ENCODE measurements at places on chromosomes 2 and 18. TPM values are rescaled to one million over a fixed set of nuclear protein-coding genes. Genes with fewer than 3 reads are reported as not detected.

GRCh38 chr2:23350041-23350791 is 34.8 kb upstream of the KLHL29 start:
- peak; percentile 8 for DNase-seq

GRCh38 chr18:9960258-9960904 is 46.6 kb downstream of the VAPA start:
- DNase-seq: no peak

Gene CDH2
- 36.5 TPM for total RNA-seq

- DNase-seq: no peak
Measured at GRCh38 chr2:168169097-168169745, 78.2 kb downstream of the STK39 start.

GRCh38 chr2:62738981-62739936 is 33.7 kb downstream of the EHBP1 start:
- no peak for DNase-seq

DNA sequence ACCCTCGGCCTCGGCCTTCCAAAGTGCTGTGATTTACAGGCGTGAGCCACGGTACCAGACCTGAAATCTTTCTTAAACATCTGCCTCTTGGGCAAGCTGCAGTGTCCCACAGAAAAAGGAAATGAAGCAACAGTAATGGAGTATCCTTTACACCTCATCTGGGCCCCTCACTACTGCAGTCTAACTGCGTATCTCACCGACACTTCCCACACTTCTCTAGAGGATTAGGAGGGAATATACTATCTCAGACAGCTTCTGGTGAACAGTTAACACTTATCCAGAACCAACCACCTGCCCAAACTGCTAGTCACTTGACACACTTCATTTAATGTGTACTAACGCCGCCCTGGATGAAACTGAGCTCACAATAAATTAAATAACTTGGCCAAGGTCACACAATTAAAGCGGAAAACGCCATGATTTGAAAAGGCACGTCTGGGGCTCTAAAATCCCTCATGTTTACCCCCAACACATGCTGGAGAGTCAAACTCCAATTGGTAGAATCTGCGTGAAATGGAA is 993 bp downstream of the COX7A2L start:
- no peak for DNase-seq

GRCh38 chr2:157990173-157990572 is 111.5 kb upstream of the UPP2 start:
- DNase-seq: no peak

Gene DSG2
- total RNA-seq: under 0.01 TPM

Gene MROH2A
- total RNA-seq: not detected

All from pulmonary artery endothelial cell (primary cell).